ENCODE measurements at places on chromosomes 12 and 14. TPM values are rescaled to one million over a fixed set of nuclear protein-coding genes. Genes with fewer than 3 reads are reported as not detected.
A peak's percentile ranks its signal among the peaks of the same experiment; 100 is the strongest.

DNA sequence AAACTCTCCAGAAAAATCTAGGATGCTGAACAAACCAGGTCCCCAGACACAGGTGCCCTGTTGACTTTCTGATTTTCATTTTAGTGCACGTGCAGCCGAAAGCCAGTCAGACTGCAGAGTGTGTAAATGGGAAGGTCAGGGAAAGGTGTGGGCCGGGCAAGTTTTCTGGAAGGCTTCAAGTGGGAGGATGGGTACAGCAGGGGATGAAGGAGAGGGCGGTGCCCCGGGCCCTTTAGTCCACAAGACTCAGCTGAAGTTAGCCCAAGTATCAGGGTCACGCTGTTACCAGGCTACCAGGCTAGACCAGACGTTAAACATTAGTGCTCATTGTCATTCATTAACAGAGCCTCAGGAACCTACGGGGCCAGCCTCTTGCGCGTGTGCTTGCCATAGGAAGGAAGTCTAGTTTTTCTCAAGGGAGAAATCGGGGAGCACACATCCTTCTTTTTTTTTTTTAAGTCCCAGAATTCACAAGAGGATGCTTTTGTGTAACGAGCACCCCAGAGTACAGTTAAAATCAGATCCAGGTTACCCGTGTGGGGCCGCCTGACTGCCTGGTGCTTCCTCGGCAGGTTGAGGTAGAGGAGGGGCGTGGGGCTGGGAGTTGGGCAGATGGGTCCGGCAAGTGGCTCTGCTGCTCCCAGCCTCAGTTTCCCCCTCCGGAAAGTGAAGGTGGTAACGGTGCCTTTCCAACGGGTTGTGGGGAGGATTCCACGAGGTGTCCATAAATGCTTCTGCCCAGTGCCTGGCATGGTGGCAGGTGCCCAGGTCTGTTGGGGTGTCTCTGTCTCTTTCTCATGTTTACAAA is 19.1 kb downstream of the BCL7A start:
- DNase-seq: no peak
- no peak overlapping the region for H3K4me3 ChIP-seq
- H3K36me3 ChIP-seq: peaks cover 77% of the 10 kb centered on the region
- H3K27me3 ChIP-seq: no peaks in the 10 kb centered on the region
- H3K4me1 ChIP-seq: no peaks in the 10 kb centered on the region

DNA sequence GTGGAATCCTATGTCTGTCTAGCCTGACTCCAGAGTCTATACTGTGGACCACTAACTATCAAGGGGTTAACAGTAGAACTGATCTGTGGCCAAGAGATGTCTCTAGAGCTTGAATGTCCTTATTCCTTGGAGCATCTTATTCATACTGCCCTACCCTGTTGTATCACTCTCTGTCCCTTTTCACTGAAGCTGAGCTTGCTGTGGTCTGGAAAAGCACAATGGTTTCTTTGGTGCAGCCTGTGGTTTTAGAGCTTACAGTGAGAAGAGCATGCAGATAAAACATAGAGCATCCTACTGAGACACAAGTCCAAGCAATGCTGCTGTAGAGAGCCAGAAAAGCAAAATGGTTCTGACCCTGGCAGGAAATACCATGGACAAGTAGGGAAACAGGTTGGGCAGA is 367.0 kb upstream of the ATP2B1 start:
- no peak overlapping the region for H3K27ac ChIP-seq
- no peaks in the 10 kb centered on the region for H3K27me3 ChIP-seq
- H3K4me1 ChIP-seq: no peaks in the 10 kb centered on the region
- H3K36me3 ChIP-seq: no peaks in the 10 kb centered on the region
- no peak for DNase-seq

GRCh38 chr12:24839268-24839791 is 109.6 kb downstream of the BCAT1 start:
- no peak overlapping the region for H3K4me3 ChIP-seq
- H3K27ac ChIP-seq: peak overlapping the region; percentile 48
- peaks cover 28% of the 10 kb centered on the region for H3K4me1 ChIP-seq
- DNase-seq: no peak
- H3K27me3 ChIP-seq: no peaks in the 10 kb centered on the region

GRCh38 chr14:59202031-59202430 is 13.6 kb downstream of the DAAM1 start:
- no peaks in the 10 kb centered on the region for H3K27me3 ChIP-seq
- no peak for DNase-seq
- H3K36me3 ChIP-seq: no peaks in the 10 kb centered on the region
- peaks cover 87% of the 10 kb centered on the region for H3K4me1 ChIP-seq

- peak overlapping the region; percentile 100 for H3K27ac ChIP-seq
- DNase-seq: no peak
- H3K27me3 ChIP-seq: no peaks in the 10 kb centered on the region
- peak overlapping the region; percentile 88 for H3K4me3 ChIP-seq
These were observed 3.7 kb downstream of the ZFP36L1 start for GRCh38 chr14:68788996-68789820.

DNA sequence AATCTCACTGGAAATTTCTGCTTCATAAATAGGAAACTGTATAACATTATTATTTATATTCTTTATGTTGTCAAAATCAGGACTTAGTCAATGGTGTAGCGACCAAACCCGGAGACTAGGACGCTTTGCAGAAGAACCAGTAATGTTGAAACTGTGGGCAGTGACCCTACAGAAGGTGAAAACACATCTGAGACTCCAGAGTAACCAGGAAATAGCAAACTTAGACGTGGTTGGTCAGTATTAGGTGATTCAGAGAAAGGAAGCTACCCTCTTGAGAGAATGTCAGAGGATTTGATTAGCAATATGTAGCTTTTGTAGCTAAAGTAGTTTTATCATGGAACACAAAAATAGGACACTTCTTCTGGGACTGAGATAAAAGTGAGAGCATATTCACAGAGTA is 381.9 kb downstream of the SLC16A7 start:
- no peak overlapping the region for H3K27ac ChIP-seq
- no peaks in the 10 kb centered on the region for H3K36me3 ChIP-seq
- no peak for DNase-seq
- H3K27me3 ChIP-seq: no peaks in the 10 kb centered on the region
- no peaks in the 10 kb centered on the region for H3K4me1 ChIP-seq
- H3K4me3 ChIP-seq: no peak overlapping the region

The NOXRED1 gene
- total RNA-seq: 0.29 TPM

DNA sequence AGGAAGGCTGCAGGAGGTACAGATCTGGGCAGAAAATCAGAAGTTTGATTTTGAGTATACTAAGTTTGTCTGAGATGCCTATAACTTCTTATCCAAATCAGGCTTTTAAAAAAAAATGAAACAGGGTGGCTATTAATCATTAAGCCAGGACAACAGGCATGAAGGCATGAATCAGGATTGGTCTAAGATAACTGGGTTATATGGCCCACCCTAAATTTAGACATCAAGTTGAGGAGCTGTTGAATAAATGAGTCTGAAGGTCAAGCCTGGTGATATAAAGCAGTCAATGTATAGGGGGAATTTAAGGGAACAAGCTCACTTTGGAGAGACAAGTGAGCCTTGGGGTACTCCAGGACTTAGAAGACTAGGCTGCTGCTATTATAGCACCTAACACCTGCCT is 28.6 kb downstream of the NEK9 start:
- H3K27me3 ChIP-seq: no peaks in the 10 kb centered on the region
- H3K27ac ChIP-seq: no peak overlapping the region
- H3K36me3 ChIP-seq: peaks cover 54% of the 10 kb centered on the region
- no peak overlapping the region for H3K4me3 ChIP-seq

DNA sequence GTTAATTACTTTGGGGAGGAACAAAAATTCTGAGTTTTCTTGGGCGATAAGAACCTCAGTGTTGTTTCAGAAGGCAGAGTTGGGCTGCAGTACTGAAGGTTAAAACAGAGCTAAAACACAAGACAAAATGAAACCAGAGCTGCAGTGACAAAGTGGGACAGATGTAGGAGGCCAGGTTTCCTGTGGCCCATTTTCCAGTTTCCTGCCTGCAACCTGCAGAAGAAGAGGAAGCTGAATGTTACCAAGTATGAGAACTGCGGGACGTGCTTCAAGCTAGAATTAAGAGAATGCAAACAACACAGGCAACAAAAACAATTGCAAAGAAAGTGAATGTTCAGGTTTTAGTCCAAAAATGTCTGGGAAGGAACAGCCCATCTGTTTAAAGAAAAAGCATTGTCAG is 17.8 kb downstream of the ELK3 start:
- H3K27me3 ChIP-seq: no peaks in the 10 kb centered on the region
- no peak for DNase-seq
- H3K27ac ChIP-seq: peak overlapping the region; percentile 65

All from esophagus muscularis mucosa (tissue), 4 donors.